EH (cell line): ENCODE measurements at places on chromosomes 7 and 10.

GRCh38 chr7:98223898-98224700 lies 12.9 kb downstream of the BHLHA15 start:
- DNase-seq = no peak

GRCh38 chr7:137655804-137656203 lies 191.0 kb downstream of the DGKI start:
- no peak for DNase-seq

- DNase-seq = no peak
These were observed 43.1 kb downstream of the CREB3L2 start for GRCh38 chr7:137958470-137959431.

GRCh38 chr7:101200504-101200861 lies 353 bp downstream of the MOGAT3 start:
- no peak for DNase-seq

GRCh38 chr10:125442856-125443540 lies 240.0 kb downstream of the TEX36 start:
- DNase-seq = no peak

GRCh38 chr10:67772894-67773511 lies 65.0 kb downstream of the DNAJC12 start:
- peak; percentile 13 for DNase-seq

GRCh38 chr10:83585686-83586085 lies 553.6 kb upstream of the GHITM start:
- peak; percentile 5 for DNase-seq

- no peak for DNase-seq
These were observed 314.1 kb upstream of the C7orf33 start for GRCh38 chr7:148276314-148277041.

DNA sequence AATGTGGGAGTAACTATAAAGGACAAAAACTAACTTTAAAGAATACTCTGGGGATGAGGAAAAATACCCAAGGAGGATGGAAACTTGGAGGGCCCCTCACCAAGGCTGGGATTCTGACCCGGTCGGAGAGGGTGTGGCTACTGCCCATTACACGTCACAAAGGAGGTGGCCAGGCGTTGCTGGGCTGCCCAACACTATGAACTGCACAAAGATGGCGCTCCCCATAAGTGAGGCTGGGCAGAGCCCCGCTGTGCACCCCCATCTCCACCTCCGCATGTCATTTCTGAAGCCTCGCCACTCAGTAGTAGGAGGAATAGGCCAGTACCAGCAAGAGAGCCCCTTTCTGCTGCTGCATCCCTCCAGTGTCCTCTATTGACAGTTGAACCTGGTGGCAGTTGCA lies 290.1 kb upstream of the ZNF32 start:
- DNase-seq = no peak

- no peak for DNase-seq
These were observed at the start of gene PNLIPRP1 for GRCh38 chr10:116590590-116591444. TSS of gene PNLIPRP1 (plus strand) at chr10:116590959. CDS start at chr10:116591130, 171 bp downstream.

GRCh38 chr7:123643495-123644441 lies 11.9 kb upstream of the LMOD2 start:
- peak; percentile 56 for DNase-seq

DNA sequence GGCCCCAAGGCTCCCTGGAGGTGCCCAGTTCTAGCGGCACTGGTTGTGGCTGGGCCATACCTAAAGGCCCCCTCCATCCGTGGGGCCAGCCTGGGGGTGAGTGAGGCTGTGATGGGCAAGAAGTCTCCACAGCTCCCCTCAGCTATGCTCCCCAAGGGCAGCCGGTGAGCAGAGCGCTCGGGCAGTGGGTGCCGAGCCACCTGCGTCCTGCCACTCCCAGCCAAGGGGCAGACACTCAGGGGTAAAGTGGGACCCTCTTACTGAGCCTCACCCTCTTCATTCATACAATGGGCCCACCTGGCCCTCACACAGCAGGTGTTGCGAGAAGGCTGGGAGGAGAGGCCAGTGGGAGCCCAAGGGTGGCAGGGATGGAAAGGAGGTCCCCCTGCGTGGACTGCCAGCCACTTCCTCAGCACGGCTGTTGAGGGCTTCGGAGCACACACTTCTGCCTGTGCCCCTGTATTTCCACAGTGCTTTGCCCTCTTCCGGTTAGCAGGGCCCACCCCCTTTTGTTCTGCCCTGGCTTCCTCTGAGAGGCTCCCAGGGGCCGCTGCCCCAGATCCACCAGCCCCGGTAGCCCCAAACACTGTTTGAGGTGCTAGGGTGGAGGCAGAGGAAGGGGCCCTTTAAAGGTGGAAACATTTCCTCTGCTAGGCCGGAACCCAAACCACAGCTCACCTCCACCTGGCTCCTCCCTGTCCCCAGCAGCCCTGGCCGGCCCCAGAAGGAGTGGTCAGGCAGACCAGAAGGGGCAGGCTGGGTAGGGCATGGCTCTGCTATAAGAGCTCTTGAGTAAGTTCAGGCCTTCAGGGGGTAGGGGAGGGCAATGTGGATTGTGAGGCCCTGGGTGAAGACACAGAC lies 16.4 kb upstream of the C10orf105 start:
- DNase-seq = no peak

DNA sequence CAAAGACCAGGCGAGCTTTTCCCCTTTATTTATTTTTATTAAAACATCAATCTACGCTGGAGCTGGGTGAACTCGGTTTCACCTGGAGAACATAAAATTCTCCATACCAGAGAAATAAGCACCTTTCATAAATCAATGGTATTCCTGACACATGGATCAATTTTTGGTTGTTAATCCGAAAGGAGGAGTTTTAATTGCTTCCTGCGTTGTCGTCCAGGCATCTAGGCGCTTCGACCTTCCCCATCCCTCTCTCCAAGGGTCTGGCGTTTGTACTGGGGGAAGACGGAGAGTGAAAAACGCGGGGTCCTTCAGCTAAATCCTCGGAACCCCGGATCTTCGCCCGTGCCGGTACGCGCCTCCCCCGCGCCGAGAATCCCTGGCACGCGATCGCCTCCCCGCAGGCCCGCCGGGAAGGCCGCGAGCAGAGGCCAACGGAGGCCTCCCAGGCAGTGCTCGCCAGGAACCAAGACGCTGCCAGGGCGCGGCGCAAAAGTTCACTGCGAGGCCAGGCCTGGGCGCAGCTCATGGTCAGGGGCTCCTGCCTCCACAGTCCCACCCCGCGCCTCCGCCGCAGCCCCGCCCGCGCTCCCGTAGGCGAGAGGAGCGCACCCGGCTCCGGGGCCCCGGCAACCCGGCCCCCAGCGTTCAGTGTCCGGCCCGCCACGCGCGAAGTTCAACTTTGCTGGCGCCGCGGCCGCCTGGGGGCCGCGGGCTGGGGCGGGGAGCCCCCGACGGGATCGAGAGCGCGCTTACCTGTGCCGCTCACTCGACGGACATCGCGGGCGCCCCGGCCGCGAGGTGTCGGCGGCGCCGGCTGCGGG lies 8.3 kb upstream of the EBF3 start:
- DNase-seq = no peak

DNA sequence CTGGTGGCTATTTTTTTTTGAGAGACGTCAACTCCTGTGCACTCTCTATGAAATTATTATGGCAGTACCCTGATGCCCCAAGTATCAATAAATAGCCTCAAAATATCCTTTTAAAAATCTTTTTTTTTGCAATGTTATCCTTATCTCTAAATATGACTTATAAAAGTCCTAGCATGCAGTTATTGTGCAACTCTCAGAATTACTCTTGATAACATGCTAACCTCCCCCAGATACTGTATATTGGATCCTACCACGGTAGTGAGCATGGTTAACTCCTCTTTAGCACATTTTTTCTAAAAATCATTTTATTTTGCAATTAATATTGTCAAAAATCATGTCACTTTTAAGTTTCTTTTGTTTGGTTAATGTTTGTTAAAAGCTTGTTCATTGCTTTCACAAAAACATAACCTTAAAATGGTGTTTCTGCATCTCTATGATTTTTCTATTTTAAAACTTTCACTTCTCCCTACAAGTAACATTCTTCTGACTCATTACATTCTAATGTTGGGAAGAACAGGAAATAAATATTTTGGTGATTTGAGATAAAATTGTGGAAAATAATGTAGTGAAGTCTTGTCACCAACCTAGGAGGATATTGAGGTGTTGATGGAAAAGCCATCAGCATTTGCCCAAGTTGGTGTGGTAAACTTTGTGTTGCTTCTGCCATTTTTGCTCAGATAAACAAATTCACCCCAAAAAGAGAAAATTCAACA lies 42.1 kb upstream of the ADRA2A start:
- DNase-seq = peak; percentile 60

- DNase-seq = no peak
These were observed 192.8 kb upstream of the PRSS58 start for GRCh38 chr7:142450695-142451094.

DNA sequence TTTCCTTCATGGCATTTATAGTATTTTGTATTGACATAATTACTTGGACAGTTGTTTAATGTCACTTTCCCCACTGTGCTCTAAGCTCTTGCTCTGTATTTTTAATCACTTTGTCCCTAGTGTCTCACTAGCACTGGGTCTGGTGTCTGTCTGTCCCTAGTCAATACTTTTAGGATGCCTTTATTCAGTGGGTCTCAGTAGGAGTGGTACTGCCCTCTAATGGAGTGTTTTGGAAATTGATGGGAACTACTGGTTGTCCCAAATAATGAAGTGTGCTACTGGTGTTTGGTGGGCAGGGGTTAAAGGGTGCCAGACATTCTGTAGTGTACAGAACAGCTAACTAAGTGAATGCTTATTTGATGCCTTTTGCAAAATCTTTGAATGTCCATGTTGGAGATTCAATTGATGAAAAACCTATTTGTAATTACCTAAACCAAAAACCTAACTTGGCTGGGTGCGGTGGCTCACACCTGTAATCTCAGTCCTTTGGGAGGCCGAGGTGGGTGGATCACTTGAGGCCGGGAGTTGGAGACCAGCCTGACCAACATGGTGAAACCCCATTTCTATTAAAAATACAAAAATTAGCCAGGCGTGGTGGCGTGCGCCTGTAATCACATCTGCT lies 33.3 kb downstream of the CDK14 start:
- peak; percentile 66 for DNase-seq

DNA sequence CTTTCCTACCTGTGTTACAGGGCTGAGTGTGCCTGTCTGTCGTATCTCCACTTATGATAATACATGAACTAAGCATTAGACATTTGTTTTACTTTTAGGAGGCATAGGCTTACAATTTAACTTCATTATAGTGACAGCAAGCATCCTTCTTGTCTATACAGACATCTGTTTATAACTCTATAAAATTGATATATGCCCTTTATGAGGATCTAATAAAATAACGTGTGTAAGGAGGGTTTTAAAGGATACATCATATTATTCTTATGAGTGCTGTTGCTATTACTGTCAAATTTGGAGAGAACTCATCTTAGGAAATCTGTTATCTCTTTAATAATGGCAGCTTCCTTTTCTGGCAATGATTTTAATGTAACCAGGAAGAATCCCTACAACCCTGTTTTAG lies 21.9 kb downstream of the THNSL1 start:
- DNase-seq = no peak

DNA sequence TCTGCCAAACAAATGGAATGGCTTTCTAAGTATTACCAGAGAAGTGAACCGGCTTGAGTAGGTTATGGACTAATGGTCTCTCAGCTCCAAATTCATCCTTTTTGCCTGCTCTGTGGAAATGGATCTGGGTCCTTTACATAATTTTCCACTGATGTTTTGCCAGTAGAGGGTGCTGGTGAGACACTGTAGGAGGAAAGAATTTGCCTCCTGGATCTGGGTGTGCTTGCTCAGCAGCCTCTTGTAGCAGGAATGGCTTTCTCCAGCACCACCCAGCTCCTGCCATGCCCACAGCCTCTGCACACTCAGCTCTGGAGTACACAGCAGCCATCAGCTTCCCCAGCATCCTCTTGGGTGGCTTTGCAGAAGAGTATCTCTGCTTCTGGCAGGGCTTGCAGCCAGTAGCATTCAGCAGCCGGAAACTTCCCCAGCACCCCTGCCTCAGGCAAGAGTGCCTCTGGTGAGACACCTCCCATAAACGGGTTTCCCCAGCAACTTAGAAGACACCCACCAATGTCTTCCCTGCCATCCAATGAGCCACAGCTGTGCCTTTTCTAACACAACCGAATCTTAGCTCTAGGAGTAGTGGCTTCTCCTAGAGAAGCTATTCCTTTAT lies 235.0 kb upstream of the PLPP4 start:
- DNase-seq = peak; percentile 70

GRCh38 chr7:85564861-85565260 lies 378.0 kb upstream of the SEMA3D start:
- no peak for DNase-seq

- DNase-seq = peak; percentile 2
These were observed 52.9 kb downstream of the C10orf67 start for GRCh38 chr10:23291551-23292334.

DNA sequence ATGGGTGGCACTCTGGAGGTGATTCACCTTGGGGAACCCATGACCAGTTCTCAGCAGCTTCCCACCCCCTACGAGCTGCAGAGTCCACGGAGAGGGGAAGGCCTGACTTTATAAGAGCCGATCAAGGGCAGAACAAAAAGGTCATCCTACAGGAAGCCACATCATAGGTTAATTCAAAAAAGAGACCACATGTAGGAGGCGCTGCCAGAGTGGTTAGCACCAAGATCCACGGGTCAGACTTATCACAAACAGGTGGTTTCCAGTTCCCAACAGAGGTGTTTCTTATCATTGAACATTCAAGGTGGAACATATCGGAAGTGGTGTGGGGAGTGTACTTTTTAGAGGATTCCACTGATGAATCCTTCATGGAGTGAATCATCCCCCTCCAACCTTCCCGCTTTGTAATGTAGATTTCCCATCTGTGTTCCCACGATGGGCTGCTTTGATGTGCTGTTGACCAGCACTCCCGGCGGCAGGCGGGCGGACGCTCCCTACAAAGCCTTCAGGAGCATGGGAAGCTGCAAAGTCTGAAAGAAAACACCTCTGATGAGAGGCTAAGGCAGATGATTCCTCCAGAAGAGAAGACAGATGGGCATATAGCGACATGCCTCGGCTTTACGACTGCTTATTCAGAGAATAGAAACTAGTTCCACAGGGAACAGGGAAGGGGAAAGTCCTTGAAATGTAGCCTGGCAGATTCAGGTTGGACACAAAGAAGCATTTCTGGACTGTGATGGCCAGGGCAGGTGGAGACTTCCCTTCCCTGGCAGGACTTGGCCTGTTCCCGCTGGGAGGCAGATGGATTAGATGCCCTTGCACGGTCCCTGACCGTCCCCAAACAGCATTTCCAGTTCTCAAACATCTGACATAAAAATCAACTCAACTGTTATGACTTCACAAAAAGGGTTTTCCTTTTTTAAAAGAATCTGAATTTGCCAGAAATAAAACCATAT lies 66.5 kb downstream of the AFAP1L2 start:
- DNase-seq = no peak

GRCh38 chr7:97450516-97450915 lies 281.4 kb upstream of the TAC1 start:
- no peak for DNase-seq

DNA sequence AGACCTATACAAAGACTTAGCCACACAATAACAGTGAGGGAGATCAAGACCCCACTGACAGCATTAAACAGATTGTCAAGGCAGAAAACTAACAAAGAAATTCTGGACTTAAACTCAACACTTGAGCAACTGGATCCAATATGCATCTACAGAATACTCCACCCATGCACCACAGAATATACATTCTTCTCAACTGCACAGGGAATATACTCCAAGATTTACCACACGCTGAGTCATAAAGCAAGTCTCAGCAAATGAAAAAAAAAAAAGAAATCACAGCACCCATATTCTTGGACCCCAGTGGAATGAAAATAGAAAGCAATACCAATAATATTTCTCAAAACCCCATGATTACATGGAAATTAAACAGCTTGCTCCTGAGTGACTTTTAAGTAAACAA lies 680.2 kb downstream of the PCDH15 start:
- DNase-seq = no peak

GRCh38 chr7:5266191-5267028 lies 16.3 kb upstream of the SLC29A4 start:
- no peak for DNase-seq
